ENCODE measurements at places on chromosomes 5 and 9. TPM values are rescaled to one million over a fixed set of nuclear protein-coding genes. Genes with fewer than 3 reads are reported as not detected.

MARCOL gene
- total RNA-seq, result not detected

FBXO10 gene
- total RNA-seq, result 7.5 TPM

RETREG1 gene
- total RNA-seq, result 5.9 TPM

IL17B gene
- not detected for total RNA-seq

RIMOC1 gene
- total RNA-seq, result 33.0 TPM

HCN1 gene
- not detected for total RNA-seq

DNA sequence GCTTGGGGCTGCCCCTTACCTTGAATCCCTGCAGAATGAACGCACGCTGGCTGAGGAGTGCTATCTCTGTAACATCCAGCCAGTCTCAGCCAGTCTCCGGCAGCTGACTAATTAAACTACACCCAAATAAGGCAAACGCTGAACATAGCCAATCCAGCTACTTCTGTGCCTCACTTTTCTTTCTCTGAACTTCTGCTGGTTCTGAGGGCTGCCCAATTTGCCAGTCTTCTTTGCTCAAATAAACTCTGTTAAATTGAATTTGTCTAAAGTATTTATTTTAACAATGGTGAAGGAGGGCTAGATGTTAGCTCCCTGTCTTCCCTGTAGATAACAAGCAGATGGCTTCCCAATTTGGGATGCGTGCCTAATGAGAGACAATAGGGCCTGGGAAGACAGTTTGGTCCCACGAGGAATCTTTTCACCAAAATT is 154.0 kb upstream of the NFIL3 start:
- no peak for DNase-seq

DNA sequence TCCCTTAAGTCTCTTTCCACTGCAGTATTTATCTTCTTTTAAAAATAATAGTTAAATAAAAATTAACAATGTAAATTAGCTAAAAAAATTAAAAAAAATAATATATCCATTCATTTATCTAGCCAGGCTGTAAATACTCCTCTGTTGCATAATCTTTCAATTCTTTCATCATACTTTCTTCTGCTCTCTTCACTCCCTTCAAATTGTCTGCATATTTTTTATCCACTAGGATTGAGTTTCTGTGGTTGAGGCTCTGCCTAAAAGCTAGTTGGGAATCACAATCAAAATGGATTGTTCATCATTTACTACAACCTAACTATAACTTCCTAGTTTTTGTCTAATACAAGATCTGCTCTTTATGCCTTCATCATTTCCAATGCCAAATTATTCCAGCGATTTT is 182.2 kb downstream of the PDE4D start:
- no peak for DNase-seq

DNA sequence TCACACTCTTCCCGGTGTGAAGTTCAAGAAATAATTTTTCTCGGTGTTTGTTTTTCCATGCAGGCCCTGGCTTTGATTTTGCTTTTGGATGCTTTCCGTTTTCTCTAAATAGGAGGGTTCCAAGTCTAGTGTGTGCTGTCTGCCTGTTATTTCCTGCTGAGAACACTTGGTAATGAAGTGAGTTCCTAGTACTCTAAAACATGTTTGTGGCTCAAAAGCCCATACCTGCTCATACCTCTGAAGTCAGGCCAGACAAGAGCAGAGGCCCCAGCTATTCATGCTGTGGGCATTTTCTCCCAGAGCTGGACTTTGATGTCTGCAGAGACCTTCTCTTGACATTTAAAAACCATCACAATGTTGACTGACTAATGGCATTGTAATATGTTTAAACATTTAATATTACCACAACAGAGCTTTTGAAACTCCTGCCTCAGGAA is 211.2 kb downstream of the GOLPH3 start:
- DNase-seq, result no peak

GRCh38 chr5:95590880-95591279 is 29.0 kb upstream of the GPR150 start:
- no peak for DNase-seq

DNA sequence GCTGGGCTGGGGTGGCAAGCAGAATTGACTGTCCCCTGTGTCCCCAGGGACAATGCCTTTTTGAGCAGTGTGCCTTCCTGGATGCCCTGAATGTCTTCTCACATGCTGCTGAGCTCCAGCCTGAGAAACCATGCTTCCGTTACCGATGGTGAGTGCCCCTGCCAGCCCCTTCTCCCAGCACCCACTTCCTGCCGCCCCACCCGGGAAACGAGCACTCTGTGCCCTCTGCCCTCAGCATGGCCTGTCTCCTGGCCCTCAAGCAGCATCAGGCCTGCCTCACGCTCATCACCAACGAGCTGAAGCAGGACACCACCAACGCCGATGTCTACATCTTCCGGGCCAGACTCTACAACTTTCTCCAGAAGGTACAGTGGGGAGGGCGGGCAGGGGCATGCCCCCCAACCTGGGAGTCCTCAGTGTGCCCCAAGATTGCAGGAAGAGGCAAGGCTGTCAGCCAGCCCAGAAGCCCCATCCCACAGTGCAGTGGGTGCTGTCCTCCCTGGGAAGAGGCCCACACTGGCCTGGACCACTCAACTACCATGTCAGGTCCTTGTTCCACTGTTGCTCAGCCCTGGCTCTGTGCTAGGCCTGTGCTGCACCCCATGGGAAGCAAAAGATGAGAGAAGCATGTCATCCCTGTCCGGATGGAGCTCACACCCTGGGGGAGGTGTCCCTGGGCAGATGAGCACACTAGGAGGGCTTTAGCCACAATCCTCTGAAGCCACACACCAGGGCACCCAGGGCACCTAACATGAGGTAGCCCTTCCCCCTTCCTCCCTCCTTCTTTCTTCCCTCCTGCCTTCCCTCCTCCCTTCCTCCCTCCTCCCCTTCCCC is 4.4 kb downstream of the TTC16 start:
- DNase-seq, result no peak

GRCh38 chr5:111472579-111472978 is 39.8 kb downstream of the STARD4 start:
- no peak for DNase-seq

GRCh38 chr5:178732281-178732680 is 1.8 kb upstream of the ZNF354A start:
- DNase-seq, result no peak

GRCh38 chr9:110936719-110937452 is 101.4 kb downstream of the LPAR1 start:
- no peak for DNase-seq

DNA sequence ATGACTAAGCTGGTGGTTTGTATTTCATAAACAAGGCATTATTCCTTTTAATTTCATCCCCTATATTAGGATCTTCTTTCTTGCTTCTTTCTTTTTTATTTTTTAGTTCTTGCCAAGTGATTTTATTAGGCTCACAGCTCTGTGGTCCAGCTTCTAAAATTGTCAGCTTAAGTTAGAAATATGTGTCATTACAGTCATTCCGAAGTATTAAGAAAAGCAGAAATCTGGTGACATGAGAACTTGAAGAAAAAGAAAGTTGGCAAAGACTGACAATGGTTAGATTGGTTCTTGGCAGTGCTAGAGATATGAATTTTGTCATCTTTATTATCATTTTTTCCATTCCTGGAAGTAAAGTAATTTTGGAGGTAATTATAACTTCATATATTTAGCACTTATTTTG is 166.5 kb upstream of the PRR16 start:
- DNase-seq, result no peak
